ENCODE measurements at places on chromosomes 6 and 20.

- no peak for DNase-seq
Observed at GRCh38 chr6:88512951-88513350, 346.8 kb upstream of the CNR1 start.

DNA sequence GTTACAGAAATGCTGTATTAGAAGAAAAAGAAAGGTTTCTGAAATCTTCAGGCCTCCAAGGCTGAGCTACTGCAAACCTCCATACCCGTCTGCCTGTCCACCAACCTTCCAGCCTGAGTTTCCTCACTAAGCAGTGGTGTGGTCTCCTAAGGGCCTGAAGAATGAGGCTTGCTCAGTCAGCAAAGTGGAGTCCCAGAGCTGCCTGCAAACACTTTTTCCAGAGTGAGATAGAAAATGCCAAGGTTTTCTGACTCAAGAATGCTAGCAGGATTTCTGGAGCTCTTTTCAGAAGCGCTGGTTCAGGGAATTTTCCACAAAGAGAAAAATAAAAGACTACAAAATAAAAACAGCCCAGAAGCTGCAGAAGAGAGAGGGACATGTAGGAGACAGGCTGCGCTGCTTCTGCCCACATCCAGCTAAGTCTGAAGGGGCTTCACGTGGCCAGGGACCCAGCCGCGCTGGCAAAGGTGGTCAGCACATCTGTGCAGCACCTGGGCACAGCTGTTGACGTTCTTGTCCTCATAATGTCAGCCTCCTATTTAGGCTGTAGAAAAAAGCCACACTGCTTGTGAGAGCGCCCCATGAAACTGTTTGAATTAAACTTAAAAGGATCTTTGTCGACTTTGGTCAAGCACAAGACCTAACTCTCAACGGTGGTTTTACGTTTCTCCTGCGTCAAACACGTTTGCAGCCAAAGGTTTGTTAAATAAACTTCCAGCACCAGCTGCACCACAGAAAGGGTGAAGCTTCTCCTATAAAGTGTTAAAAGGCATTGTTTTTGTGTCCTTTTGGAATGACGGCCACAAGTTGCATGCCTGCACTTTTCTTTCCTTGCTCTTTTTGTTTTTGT is 209.0 kb downstream of the THBS2 start:
- DNase-seq, result no peak

DNA sequence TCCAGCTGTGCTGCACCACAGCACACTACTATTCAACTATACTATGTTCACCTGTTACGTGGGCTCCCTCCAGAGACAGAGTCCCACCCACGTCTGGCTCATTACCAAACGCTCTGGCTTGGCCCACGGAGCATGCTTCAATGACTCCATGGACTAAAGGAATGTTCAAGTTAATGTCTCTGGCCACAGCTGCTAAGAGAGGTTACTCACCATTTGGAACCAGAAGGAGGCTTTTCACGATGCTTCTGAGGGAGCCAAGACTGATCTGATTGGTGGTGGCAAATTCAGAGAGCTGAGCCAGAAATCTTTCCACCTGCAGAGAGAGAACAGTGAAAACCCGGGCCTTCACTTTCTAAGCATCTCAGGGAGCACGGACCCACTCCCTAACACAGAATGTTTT is 15.6 kb downstream of the COMMD7 start:
- no peak for DNase-seq

DNA sequence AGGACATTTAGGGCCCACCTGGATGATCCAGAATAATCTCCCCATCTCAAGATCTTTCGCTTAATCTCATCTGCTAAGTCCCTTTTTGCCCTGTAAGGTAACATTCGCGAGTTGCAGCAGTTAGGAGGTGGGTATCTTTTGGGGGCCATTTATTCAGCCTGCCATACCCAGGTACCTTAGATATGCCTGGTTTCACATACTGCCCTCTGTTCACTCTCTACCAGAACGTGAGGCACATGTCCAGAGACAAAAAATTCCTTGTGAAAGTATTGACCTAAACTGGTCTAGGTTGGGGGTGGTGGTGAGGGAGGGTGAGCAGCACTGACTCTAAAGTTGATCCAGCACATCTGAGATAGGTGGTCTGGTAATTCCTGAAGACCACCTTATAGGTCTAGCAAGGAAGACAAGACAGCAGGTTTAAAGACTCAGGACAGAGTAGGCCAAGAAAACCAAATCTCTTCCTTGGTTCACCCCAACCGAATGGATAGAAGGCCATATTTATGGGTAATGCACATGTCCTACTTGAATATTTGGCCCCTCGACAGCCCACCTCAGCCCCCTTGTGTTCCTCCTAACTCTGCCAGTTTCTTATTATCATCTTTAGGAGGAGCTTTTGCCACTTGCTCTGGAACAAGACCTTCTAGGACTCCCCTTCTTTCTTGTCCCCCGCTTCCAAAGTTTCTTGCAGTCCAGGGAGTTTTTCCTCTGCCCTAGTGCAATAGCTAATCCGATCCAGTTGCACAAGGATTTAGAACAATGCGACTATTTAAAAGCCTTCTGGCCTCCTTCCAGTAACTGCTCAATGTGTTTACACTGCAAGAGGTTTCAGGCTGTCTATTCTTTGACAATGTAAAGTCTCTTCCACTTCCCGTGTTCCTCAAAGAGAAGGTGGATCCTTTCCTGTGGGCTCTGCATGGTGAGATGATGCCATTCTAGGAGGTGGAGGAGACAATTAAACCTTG is 213.0 kb upstream of the LAMP5 start:
- DNase-seq, result no peak

DNA sequence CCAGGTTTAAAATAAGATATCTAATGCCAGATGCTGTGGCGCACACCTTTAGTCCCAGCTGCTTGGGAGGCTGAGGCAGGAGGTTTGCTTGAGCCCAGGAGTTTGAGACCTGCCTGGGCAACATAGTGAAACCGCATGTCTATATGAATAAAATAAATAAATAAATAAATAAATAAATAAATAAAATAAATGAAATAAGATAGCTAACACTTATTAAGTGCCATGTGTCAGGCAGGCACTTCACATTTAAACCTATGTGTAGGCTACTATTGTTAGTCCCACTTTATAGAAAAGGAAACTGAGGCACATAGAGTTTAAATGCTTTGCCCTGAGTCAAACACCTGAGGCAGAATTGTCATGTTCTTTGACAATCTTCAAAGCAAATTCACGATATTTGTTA is 32.9 kb upstream of the RREB1 start:
- DNase-seq, result peak; percentile 1

Measured in WERI-Rb-1 (cell line).